HepG2 (cell line): ENCODE measurements at places on chromosomes 4 and X.
A peak's percentile ranks its signal among the peaks of the same experiment; 100 is the strongest.

DNA sequence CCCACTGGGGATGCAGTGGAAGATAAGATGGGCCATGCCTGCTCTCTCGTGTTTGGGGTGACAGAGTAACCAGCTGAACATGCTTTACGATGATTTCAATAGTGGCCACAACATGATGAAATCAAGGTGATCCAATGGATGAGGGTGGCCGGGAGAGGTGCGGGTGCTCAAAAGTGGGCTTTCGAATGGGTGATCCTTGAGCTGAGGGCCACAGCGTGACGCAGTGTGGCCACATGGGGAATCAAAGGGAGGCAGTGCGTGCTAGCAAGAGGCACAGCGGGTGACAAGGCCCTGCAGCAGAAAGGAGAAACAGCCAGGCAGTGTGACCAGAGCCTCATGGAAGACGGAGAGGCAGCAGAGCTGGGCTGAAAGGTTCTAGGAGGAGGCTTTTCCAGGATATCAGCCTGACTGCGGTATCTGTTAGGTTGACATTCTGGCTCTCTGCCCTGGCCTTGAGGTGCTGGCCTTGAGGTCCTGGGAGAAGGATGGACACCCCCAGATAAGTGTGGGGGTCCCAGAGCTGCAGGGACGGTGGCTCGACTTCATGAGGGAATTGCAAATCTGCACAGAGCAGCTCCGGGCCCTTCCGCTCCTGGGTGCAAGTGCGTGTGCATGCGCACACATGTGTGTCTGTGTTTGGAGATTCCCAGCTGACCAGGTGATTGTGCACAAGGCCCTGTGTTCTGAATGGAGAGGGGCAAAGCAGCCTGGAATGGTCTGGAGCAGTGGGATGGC, 38.0 kb upstream of the GPR78 start:
- DNase-seq, result no peak

DNA sequence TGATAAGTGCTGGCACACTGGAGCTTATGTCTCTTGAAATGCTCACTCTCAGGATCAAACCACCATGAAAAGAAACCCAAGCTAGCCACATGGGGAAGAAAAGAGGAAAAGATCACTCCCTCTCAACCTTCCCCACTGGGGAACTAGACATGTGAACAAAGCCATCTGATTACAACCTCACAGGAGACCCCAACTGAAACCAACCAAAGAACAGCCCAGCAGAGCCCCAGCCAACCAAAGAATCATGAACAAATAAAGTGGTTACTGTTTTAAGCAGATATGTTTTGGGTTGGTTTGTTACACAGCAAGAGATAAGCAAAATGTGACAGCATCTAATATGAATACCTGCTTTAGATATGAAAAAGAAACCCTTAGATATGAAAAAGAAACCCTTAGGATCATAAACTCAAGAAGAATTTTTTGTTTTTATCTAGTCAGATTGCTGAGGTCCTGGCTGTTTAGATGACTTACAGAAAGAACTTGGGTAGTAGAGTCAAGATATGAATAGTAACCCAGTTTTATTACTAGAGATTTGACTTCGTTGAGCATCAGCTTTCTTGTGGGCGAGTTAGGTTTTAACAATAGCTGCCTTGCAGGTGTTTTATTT, 23.7 kb upstream of the TLR7 start:
- DNase-seq, result no peak

DNA sequence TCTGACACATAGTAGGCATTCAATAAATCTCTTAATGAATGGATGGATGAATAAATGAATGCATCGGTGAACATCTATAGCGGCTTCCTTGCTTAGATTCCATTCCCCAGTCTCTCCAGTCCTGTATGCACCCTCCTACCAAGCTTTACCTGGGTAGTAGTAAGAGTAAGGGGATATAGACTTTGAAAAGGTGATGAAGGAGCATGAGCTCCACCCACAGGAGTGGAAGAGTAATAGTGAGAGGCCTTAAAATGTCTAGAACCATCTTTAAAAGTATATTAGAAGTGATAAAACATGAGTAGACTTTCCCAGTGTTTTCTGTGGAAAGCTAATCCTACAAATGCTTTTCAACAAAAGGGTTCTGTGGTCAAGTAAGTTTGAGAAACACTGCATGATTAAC, 35.5 kb upstream of the GPC3 start:
- DNase-seq, result peak; percentile 78

- no peak for DNase-seq
Measured at GRCh38 chr4:159434114-159434870, 331.4 kb downstream of the RAPGEF2 start.

DNA sequence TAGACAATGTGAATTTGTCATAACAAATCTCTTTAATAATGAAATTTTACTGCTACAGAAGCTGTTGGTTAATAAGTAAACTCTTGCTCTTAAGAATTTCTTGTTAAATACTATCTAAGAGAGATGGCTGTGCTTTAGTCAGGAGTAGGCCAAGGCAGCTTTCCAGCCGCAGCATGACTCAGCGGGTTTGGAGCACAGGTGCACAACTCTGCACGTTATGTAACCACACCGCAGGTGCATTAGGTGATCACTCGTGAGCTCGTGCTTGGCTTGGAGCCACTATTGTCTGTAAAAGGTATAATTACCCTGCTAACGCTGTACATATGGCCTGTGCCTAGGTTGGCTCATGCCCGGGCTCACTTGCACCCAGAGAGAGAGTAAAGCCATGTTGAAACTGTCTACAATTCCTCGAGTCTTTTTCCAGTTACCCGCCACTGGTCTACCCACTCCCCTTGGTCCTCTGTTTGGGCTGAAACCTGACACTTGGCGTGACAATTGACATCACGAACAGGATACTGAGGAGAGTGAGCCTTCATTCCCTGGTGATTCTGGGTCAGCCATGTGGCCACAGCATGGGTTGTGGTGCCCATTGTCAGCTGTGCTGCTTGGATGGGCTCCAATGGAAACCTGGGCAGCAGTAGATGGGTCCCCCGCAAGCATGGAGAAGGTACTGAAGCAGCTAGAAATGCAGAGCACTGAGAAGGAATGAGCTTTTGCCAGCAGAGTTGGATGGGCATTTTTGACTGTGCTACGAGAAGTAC, 18.4 kb upstream of the ANAPC4 start:
- DNase-seq, result no peak

GRCh38 chr4:80393246-80393969, 57.9 kb downstream of the CFAP299 start:
- no peak for DNase-seq

DNA sequence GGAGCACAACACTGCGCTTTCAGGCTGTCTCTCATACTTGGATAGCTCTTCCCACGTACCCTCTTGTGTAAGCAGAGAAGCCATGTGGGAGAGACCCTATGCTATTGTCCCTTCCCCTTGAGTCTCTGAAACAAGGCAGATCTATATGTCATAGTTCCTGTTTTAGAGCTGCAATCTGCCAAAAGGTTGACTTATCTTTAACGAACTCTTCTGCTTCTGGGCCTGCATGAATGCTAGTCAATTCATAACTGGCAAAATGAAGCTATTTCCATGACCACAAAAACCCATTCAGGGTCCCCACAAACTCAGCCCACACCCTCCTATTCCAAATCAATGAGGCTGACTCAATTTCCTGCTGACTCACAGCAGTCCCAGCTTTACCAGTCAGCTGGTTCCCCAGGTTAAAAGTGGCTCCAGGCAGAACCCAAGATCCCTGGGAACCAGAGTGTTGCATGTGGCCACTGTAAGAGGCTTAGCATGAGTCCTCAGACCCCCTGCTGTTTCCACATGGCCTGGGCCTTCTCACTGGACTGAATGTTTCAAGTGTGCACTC, 25.3 kb upstream of the SOD3 start:
- DNase-seq, result no peak

- DNase-seq, result no peak
Measured at GRCh38 chr4:15418956-15419355, 8.9 kb upstream of the C1QTNF7 start.

- DNase-seq, result no peak
Measured at GRCh38 chr4:60723796-60724195, 476.3 kb upstream of the ADGRL3 start.

- DNase-seq, result no peak
Measured at GRCh38 chrX:102154900-102155805, 624 bp downstream of the BEX5 start.

GRCh38 chr4:111266937-111267336, 644.1 kb upstream of the PITX2 start:
- DNase-seq, result no peak

GRCh38 chrX:84153538-84153937, 34.5 kb downstream of the RPS6KA6 start:
- no peak for DNase-seq

DNA sequence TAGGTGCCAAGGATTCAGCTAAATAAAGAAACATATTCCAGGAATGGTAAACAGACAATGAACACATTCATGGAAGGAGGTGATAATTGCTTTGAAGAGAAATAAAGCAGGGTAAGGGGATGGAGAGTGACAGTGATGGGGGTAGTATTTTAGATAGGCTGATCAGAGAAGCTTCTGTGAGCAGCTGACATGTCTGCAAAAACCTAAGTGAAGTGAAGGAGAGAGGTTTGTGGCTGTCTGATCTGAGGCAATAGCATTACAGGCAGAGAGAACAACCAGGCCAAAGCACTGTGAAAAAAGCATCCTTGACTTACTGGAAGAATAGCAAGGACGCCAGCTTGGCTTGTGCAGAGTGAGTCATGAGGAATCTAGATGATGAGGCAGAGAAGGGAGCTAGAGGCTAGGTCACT, 271.9 kb upstream of the GATB start:
- DNase-seq, result no peak

- DNase-seq, result no peak
Measured at GRCh38 chr4:17512973-17513665, 1.2 kb upstream of the QDPR start.

- DNase-seq, result no peak
Measured at GRCh38 chr4:56416349-56416748, 19.1 kb downstream of the PPAT start.

DNA sequence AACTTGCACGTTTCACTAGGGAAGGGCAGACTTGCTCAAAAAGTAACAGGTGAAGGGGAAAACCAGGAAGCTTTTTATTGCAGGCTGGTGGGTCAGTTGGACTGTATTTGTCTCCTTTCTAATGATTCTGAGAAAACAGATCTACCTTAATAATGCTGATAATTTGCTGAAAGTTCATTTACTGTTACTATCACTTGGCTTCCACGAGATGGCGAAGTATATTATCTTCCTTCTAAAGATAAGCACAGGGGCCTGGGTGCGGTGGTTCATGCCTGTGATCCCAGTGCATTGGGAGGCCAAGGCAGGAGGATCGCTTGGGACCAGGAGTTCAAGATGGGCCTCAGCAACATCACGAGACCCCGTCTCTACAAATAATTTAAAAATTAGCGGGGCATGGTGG, 16.4 kb downstream of the CCKAR start:
- DNase-seq, result no peak

- no peak for DNase-seq
Measured at GRCh38 chrX:143500751-143501150, 16.5 kb downstream of the SPANXN3 start.

DNA sequence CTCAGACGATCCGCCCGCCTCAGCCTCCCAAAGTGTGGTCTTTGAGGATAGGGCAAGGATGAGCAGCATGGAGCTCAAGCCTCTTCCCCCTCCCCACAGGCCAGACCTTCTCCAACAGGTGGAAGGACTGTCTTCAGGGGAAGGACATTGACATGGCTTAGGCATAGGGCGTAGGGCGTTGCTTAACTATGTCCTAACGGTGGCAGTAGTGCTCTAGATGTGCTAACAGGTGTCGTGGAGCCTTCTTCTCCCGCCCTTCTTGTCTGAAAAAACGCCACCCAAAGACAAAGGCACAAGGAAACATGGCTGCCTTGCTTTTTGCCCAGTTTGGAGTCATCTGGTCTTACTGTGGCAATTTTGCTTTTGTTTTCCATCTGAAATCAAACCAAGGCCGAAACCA, 219.8 kb downstream of the OR13H1 start:
- DNase-seq, result no peak

DNA sequence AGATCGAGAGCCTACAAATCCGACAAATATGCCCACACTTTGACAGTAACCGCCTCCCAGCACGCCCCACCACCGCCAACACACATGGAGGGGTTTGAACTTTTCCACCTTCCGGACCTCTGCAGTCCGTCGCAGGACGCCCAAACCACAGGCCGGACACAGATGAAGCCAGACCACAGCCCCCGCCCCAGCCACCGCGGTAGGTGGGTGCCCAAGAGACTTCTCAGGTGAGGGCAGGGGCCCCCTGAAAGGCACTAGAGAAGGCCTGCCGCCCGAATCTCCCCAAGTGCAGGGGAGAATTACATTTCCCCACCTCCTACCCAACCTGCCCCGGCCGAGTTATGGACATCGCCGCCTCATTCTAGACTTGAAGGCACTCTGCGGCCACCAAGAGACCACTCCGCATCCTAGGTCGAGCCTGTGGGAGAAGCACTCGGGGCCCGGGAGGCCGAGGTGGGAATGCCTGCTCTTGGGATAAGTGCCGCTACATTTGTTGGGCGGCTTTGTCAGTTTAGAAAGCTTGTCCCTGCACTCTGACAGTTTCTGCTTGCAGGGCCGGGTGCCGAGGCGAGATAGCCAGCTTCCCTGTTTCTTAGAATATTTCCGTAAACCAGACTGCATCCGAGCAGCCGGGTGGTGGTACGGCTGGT, 21.5 kb downstream of the HAND2 start:
- DNase-seq, result no peak

DNA sequence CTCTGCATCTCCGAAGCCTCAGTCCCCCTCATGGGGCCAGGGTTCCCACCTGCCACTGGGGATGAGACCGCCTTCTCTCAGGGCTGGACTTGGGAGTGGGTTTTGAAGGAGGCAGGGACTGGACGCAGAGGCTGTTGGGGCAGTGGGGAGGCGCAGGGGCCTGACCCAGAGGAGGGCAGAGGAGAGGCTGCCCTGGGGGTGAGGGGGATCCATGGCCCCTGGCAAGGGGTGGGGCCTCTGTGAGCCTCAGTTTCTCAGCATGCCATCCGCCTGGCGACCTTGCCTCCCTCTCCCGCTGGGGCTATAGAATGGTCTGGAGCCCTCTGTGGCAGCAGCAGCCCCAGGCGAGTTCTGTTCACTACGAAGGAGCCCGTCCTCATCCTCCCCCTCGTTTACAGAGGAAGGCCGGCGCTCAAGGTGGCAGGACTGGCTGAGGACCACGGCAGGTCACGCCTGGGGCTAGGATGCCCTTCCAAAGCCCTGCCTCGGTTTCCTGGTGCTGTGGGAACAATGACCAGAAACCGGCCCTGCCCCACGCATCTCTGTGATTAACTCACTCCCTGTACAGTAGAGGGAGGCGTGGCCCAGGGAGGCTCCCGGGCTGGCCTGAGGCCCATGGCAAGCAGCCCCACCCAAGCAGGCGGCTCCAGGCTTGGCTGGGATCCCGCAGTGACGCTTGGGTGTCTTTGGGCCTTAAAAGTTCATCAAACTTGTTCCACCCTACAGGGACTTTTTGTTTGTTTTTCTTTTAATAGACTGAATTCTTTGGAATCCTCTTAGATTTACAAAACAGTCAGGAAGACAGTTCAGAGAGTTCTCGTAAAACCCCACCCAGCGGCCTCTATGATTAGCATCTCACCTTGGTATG, 16.0 kb upstream of the SH3TC1 start:
- DNase-seq, result no peak

DNA sequence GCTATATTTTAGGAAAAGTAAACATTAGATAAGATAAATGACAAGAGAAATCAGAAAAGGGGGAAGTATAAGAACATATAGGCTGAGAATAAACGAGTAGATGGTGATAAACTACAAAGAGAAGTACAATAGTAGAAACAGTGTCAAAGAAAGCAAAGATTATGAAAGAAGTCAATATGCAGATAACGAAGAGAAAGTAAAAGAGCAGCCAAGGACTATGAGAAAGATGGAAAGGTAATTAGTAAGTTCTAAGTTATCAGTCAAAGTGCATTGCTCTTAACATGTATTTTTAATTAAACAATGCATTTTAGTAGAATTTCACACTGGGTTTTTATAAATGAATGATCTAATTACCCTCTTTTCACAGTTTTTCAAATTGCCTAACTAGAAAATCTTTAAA, 1801.3 kb upstream of the PCDH10 start:
- DNase-seq, result no peak

GRCh38 chrX:46180258-46180687, 364.9 kb downstream of the ZNF674 start:
- DNase-seq, result peak; percentile 2
